ENCODE measurements at places on chromosomes 6 and 20. TPM values are rescaled to one million over a fixed set of nuclear protein-coding genes. Genes with fewer than 3 reads are reported as not detected.

HCRTR2 gene
- total RNA-seq: not detected

SYNDIG1 gene
- not detected for total RNA-seq

NKX2-2 gene
- not detected for total RNA-seq

SLC52A3 gene
- 0.59 TPM for total RNA-seq

NKAPL gene
- 1.3 TPM for total RNA-seq

C20orf144 gene
- total RNA-seq: 0.05 TPM

BACH2 gene
- 0.87 TPM for total RNA-seq

C6orf89 gene
- total RNA-seq: 31.7 TPM

MAP7 gene
- 0.25 TPM for total RNA-seq

MUC22 gene
- not detected for total RNA-seq

Data from mammary microvascular endothelial cell (primary cell).